ENCODE measurements at places on chromosomes 6 and 20.

DNA sequence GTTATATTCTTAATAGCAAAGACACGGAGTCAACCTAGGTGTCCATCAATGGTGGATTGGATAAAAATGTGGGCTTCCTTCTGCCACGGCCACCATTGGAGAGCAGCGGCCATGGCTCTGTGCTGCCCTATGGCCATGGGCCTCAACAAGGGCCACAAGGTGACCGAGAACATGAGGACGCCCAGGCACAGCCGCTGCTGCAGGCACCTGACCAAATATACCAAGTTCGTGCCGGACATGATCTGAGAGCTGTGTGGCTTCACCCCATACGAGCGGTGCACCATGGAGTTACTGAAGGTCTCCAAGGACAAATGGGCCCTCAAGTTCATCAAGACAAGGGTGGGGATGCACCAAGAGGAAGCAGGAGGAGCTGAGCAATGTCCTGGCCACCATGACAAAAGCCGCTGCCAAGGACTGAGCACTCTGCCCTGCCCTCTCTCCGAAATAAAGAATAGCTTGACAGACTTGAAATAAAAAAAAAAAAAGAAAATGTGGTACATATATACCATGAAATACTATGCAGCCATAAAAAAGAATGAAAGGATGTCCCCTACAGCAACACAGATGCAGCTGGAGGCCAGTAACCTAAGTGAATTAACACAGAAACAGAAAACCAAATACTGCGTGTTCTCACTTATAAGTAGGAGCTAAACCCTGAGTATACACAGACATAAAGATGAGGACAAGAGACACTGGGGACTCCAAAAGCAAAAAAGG lies 81.0 kb downstream of the FKBP5 start:
- DNase-seq = no peak

GRCh38 chr6:7921046-7921445 lies 10.5 kb upstream of the TXNDC5 start:
- no peak for DNase-seq

DNA sequence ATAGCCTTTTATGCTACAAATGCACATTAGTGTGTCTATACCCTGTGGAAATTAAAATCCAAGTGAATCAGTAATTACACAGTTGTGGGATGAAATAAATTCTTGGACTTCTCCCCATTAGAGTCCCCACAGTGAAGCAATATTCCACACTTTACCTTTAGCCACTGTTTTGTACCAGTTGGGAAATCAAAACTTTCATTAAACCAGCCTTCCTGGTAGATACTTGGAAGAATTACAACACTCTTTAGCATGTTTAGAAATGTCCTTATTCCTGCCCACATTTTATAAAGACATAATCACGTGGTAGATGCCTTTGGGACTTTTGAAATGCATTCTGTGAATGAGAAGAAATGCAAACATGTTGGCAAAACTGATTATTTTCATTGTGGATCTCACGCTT lies 49.0 kb upstream of the ANKEF1 start:
- no peak for DNase-seq

- DNase-seq = no peak
Measured at GRCh38 chr20:44448753-44449546, 26.7 kb upstream of the TTPAL start.

DNA sequence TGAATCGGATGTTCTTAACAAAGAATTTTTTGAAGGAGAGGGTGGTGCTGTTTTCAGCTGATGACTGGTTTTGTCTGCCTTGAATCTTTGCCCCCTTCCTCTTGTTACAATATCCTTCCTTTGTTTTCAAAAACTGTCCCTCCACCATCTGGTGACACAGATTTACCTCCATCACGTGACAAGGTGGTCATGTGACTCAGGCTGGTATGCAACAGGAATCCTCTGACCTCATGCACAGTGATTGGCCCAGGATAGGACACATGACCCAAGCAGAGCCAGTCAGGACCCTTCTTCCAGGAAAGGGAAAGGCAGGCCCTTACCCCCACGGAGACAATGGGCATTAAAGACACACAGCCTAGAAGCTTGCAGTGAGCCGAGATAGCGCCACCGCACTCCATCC lies 84.7 kb upstream of the MC3R start:
- no peak for DNase-seq

GRCh38 chr6:48844696-48845095 lies 618.4 kb downstream of the MMUT start:
- no peak for DNase-seq

GRCh38 chr20:41387444-41387851 lies 20.8 kb upstream of the EMILIN3 start:
- no peak for DNase-seq

DNA sequence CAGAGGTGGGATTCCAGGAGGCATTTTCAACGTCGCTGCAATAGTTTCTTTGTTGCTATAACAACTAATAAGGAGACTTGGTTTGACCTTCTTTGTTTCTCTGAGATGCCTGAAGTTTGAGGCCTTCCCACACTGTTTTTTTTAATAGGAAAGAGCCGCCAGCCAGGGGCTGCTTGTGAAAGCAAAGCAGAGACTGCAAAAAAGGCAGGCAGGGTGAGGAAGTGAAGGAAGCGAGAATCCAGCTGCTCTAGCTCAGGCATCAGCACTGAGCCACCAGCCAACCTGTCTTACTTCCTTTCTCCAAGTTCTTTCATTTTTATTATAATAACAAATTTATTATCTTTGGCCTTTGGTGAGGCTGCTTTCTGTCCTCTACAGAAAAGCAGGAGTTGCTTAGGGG lies 179.1 kb downstream of the DOK5 start:
- no peak for DNase-seq

GRCh38 chr6:45378334-45378926 lies 696 bp upstream of the SUPT3H start:
- DNase-seq = no peak

DNA sequence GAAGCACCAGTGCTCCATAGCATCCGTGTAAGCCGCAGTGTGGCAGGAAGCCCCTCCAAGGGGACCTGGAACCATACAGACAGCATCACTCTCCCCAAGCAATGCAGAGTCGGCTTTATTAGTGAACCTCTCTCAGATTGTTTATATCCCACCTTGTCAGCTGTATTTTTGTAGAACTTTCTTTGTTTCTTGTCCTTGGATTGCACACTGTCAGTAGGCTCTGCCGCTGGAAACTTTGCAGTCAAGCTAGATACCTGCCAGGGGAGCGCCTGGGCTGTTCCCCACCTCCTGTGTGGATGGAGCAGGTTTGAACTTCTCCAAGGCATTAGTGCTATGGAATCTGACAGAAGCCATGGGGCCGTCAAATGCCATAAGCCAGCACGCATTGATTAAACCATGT lies 18.6 kb upstream of the CLDN20 start:
- DNase-seq = no peak

GRCh38 chr20:48191200-48191599 lies 405.9 kb upstream of the SULF2 start:
- DNase-seq = no peak

GRCh38 chr6:148429423-148429822 lies 86.8 kb downstream of the SASH1 start:
- no peak for DNase-seq

- DNase-seq = no peak
Measured at GRCh38 chr6:16345449-16346330, 107.3 kb downstream of the GMPR start.

DNA sequence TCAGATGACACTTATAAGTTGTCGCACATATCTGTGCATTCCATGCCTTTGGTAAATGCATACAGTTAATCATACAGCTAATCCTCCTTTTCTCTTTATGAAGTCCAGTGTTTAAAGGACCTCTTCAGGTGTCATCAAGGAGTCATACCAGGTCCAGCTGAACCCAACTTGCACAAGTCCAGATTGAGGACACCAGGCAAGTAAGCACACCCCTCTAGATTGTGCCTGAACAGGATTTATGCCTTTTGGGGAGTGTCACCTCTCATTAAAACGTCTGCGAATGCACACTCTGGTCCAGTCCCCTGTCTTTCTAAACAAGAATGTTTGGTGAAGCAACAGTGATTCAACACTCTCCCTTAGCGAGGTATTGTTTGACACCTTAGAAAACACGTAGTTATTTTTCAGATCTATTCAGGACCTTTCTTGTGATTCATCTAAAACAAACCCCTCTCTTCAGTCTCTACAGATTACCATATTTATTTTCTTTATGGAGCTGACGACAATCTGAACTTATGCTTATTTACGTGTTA lies 48.4 kb downstream of the C6orf15 start:
- DNase-seq = no peak

- DNase-seq = no peak
Measured at GRCh38 chr6:145602726-145603326, 132.5 kb downstream of the EPM2A start.

- no peak for DNase-seq
Measured at GRCh38 chr6:149166747-149167146, 150.8 kb upstream of the TAB2 start.

DNA sequence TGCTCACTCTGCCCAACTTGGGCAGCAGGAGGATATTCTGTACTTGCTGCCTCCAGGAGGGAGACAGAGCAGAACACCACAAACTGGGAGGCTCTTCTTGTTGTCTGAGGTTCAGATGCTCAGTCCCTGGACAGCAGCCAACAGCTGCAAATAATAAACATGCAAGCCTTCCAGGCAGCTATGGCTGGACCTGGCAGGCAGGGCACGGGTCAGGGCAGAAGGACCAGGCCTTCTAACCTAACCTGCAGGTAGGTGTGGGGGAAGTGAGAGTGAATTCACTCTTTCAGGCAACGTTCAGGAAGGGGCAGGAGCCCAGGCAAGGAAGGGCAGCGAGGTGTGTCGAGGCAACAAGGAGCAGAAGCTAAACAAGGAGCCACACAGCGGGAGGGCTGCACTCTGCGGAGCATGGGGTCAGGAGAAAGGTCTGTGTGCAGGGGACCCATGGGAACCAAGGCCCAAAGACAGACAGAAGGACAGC lies 31.5 kb downstream of the NINL start:
- no peak for DNase-seq

DNA sequence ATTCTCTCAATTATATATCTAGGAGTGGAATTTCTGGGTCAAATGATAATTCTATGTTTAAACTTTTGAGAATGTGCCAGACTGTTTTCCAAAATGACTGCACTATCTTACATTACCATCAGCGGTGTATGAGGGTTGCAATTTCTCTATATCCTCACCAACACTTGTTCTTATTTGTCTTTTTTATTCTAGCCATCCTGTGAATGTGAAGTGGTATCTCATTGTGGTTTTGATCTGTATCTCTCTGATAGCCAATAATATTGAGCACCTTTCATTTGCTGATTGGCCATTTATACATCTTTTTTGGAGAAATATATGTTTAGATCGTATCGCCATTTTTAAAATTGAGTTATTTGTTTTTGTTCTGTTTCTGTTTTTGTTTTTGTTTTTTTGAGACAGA lies 32.3 kb downstream of the C20orf203 start:
- DNase-seq = no peak

GRCh38 chr6:82123632-82124031 lies 123.9 kb downstream of the IBTK start:
- DNase-seq = no peak

- DNase-seq = no peak
Measured at GRCh38 chr6:5626727-5627426, 365.6 kb downstream of the FARS2 start.

DNA sequence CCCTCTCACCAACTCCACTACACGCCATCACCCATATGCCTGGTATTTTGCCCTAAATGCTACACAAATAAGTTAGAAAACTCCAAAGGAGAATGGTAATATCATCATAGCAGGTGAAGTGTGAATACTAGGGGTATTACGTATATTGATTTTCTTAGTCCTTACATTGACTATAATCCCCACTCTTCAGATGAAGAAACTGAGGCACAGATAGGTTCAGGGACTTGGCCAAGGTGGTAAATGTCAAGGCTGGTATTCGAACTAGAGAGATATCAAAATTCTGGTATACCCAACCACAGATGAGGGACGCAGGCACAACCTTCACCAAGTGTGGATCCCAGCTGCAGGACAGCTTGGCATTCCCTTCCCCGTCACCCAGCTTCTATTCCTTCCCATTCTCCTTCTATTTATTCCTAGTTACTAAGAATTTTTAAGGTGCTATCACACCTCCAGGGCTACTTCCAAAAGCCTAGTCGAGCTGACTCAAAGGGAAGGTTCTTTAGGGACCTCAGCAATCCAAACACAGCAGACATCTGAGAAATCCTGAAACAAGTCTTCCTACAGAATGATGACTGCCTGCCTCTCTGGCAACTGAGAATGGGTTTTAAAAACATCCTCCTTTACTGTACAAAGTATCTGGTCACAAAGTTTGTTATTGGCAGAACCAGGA lies 32.6 kb downstream of the ATXN1 start:
- no peak for DNase-seq

DNA sequence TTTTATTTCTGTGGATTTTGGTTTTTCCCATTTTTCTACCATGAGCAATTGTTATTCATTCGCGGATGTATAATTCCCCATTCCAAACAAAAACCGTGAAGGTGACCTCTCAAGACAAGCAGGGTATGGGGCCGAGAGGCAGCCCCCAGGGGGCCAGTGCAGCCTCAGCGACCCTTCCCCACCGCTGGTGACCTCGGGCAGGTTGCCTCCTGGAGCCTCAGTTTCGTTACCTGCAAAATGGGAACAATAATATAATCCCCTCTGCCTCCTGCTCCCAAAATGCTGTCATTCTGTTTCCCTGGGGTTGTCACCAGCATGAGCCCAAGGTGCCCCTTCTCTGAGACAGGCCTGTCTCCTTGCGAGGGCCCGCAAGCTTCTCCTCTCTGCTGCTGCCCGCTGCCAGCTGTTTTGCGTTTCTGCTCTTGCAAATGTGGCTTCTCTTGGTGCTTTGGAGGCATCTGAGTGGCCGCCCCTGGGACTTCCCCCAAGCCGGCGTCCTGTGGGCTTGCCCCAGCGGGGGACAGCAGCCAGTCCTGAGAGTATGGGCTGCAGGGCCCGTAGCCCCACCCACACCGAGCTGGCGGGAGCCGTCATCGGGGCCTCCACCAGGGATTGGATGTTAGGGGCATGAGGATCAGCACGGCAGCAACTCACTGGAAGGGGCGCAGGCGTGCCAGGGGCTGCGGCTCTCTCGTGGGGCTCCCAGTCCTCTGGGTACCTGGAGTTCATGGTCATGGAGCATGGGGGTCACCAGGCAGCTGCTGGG lies 161.9 kb downstream of the TAF4 start:
- no peak for DNase-seq

GRCh38 chr20:37323985-37324384 lies 22.0 kb upstream of the SRC start:
- DNase-seq = no peak

- no peak for DNase-seq
Measured at GRCh38 chr20:35339007-35339406, 46.8 kb upstream of the FAM83C start.

GRCh38 chr20:59149678-59150504 lies 13.7 kb upstream of the ZNF831 start:
- DNase-seq = no peak

DNA sequence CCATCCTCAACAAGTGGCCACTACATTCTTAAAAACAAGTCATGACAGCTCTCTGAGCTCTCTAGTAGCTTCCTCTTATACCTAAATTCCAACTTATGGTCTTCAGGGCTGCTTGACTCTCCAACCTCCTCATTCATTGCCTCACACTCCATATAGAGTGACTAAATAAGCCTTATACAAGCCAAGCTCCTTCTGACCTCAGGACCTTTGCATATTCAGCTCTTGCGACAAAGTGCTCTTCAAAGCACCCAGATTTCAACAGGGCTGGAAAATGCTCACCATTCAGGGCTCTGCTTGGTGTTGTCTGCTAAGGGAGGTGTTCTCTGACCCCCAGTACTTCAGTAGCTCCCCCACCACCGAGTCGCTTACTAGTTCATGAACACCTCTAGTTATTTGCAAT lies 3.7 kb downstream of the TREML2 start:
- DNase-seq = no peak

- no peak for DNase-seq
Measured at GRCh38 chr20:41513829-41514228, 104.3 kb downstream of the CHD6 start.

- no peak for DNase-seq
Measured at GRCh38 chr6:68746376-68746775, 111.3 kb downstream of the ADGRB3 start.

- DNase-seq = no peak
Measured at GRCh38 chr6:114000069-114000468, 29.1 kb upstream of the HDAC2 start.

All from stimulated activated CD8-positive, alpha-beta memory T cell treated with anti-CD3 and anti-CD28 coated beads, Interleukin-4, amount 100 ng/mL, for 1 hour (primary cell).